ENCODE measurements at places on chromosomes 11 and 22.

- no peak for DNase-seq
These were observed 51.7 kb downstream of the RAB30 start for GRCh38 chr11:83019888-83020579.

DNA sequence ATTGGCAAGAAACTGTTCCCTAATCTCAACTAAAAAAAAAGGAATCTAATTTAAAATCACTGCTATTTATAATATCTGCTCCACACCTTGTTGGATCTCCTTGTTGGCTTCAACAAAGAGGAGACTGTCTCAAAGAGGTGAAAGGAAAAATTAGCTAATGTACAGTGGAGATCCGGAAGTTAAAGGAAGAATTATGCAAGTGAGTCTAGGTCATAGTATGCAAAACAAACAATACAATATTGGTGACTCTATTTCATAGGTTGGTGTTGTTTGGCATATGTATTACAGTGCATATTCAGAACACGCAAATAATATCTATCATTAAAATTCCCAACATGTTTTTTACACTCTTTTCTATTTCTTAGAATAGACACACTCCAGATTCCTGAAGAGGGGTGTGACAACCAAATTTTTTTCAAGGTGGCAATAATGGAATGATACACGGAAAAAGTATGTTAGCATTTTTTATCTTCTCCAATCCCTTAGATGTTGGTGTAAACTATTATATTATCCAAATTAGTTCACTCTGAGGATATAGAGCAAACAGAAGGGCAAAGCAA lies 685.3 kb downstream of the KCNA4 start:
- DNase-seq, result no peak

GRCh38 chr11:23897453-23898286 lies 599.2 kb upstream of the LUZP2 start:
- no peak for DNase-seq

GRCh38 chr11:34614344-34615104 lies 6.4 kb upstream of the EHF start:
- no peak for DNase-seq

GRCh38 chr11:34618406-34618805 lies 2.5 kb upstream of the EHF start:
- DNase-seq, result no peak

GRCh38 chr11:117834838-117835443 lies 10.4 kb upstream of the FXYD2 start:
- DNase-seq, result no peak

GRCh38 chr11:67674442-67674871 lies at the start of gene ALDH3B2:
Gene ALDH3B2, minus strand, starts transcription at chr11:67674623. Its CDS starts 7,688 bp downstream, at chr11:67666935.
- DNase-seq, result no peak

GRCh38 chr11:46380340-46381047 lies 975 bp upstream of the MDK start:
- peak; percentile 64 for DNase-seq

Measured in stimulated activated CD8-positive, alpha-beta memory T cell treated with anti-CD3 and anti-CD28 coated beads, Interleukin-7, amount 100 ng/mL, for 4 hours (primary cell).